ENCODE measurements at places on chromosomes 1 and 21. TPM values are rescaled to one million over a fixed set of nuclear protein-coding genes. Genes with fewer than 3 reads are reported as not detected.

DNA sequence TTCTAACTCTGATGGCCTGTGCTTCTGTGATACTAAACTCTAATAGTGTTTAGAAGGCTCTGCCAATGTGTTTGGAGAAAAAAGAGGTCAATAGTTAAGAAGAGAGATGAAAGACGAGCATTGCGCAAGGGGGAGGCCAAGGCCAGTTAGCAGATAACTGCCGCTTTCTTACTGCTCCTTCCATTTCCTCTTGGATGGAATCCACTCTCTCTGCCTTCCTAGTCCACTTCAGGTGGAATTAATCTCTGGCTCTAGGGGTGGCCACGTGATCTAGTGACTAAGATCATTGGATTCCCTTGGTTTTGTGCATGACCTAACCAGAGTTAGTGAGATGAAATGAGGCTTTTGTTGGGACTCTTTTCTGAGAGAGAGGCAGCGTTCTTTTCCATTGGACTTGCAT is 148.3 kb downstream of the ACTL8 start:
- DNase-seq = no peak

DNA sequence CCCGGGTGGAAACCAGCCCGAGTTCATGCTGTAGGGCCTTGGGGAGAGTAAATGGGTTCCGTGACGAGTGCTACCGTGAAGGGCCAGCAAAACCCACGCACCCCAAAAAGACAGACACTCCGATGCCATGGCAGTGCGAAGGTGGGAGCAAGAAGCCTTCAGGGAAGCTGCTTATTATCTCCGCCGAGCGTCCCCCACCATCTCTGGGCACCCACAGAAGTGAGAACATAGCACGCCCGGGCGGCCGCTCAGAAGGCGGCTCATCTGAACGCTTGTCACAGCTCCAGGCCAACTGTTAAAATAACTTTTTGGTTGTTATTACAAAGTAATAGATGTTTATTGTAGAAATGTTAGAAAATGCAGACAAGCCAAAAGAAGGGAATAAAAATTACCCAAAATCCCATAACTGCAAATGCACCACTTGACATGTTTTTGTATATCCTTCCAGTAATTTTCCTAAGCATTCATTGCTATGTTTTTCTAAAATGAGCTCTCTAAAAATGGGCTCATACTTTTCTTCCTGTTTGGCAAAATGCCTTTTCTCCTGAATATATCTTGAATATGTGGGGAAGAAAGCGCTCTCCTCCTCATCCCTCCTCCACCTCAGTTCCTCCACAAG is 234.9 kb downstream of the NPHP4 start:
- no peak for DNase-seq

DNA sequence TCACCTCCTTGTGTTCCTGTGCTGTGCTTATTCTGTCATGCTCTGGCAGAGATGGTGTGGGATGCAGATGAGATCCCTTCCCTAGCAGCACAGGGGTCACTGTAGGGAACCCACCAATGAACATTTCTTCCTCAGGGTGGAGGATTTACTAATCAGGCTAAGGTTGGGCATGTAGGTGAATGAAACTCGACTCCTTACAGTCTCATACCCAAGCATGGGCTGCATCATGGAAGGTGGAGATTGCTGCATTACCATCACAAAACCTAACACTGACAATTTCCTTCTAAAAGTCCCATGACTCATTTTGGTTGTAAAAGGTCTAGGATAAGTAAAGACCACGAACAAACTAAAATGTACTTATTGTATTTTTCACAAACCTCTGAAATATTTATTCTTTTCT is 399.9 kb downstream of the DSCAM start:
- DNase-seq = no peak

AMY1B gene
- not detected for total RNA-seq

CFAP107 gene
- not detected for total RNA-seq

DNAJC28 gene
- 2.2 TPM for total RNA-seq

Data from kidney (tissue), 22 donors.